ENCODE measurements at places on chromosomes 7 and 10.
A peak's percentile ranks its signal among the peaks of the same experiment; 100 is the strongest.

DNA sequence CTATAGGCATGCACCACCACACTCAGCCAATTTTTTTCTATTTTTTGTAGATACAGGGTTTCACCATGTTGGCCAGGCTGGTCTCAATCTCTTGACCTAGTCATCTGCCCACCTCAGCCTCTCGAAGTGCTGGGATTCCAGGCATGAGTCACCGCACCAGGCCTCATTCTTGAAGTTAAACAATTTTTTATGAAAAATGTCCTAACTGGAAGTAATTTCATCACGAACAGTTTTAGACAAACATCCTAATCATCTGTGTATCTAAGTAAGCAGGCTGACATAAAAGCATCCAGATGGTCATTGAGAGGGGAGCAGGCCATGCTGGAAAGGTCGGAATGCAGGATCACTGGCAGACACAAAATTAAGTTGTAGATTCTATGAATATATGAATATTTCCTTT is 269.1 kb downstream of the ZMYND11 start:
- DNase-seq, result no peak

- DNase-seq, result no peak
These were observed 282.6 kb upstream of the CACNA2D1 start for GRCh38 chr7:82726038-82726800.

DNA sequence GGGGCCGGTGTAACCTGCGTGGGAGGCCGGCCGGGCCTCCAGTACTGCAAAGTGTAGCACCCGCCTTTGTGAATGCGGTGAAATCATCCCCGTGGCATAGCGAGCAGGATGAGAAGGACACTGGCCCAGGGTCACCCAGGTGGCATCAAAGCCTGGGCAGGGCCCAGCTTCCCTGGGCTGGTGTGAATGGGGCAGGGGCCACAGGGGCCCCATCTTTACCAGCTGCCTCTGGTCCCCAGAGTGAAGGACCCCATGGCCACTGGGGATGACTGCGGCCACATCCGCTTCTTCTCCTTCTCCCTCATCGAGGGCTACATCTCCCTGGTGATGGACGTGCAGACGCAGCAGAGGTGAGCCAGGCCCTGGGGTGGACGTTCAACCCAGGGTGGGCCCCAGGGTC is 53.8 kb downstream of the RCC1L start:
- no peak for DNase-seq

DNA sequence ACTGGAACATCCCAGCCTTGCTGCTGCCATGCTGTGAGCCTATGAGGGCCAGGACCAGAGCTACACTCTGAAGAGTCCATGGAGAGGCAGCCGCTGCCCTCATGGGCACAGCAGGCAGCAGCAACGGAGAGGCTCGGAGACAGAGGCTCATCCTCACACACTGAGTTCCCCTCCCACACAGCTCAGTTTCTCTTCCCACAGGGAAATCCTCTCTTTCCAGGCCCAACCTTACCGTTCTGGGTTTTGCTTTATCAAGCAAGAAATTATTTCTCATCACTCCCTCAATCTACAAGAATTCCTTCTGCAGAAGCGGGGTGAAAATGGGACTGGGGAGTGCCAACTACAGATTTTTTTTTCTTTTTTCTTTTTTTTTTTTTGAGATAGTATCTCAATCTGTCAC is 36.6 kb downstream of the GOLGA7B start:
- no peak for DNase-seq

DNA sequence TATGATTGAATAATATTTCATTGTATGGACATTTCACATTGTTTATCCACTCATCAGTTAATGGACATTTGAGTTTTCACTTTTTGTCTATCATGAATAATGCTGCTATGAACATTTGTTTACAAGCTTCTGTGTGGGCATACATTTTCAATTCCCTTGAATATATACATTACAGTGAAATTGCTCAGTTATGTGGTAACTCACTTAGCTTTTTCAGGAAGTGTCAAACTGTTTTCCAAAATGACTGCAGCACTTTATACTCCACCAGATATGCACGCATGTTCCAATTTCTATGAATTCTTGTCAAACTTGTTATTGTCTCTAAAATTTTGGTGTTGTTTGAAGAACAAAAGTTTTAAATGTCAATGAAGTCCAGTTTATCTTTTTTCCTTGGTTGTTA is 401.2 kb downstream of the THSD7A start:
- DNase-seq, result peak; percentile 7

GRCh38 chr7:111240371-111240770 is 149.4 kb downstream of the LRRN3 start:
- DNase-seq, result no peak

DNA sequence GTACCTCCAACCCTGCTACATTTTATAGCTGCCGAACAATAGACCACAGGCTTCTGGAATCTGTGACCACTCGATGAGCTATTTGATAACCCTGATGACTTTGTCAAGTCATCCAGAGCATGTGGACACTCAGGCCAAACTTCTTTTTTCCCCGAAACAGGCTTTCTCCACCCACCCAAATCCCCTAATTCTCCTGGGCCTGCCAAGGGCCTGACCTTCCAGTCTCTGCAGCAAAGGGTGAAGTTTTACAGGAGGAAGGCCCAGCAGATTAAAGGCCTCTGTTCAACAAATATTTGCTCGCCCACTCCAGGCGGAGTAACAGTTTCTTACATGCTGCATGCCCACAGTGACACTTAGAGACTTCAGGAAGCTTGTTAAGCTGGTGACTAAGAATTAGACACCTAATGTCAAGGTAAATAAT is 2.0 kb downstream of the JCAD start:
- DNase-seq, result no peak

GRCh38 chr7:94295850-94296249 is 98.8 kb upstream of the COL1A2 start:
- DNase-seq, result no peak

GRCh38 chr7:78510580-78511188 is 712.1 kb downstream of the PHTF2 start:
- peak; percentile 64 for DNase-seq

DNA sequence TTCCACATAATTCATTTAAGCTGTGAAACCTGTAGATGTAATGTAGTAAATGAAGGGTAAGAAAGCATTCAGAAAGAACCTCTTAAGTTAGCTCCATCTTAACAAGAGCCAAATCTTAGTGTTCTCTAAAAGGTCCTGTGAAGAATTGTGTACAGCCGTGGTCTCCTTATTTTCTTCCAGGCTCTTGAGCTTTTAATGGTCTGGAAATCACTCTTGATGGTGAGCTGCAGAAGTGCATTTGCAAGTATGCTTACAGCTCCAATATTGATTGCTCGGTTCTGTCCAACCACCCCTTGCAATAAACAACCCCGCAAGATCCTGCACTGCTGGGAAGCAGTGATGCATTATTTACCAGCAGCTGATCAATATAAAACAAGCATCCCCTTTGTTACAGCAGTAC is 690.8 kb upstream of the FZD8 start:
- DNase-seq, result no peak

DNA sequence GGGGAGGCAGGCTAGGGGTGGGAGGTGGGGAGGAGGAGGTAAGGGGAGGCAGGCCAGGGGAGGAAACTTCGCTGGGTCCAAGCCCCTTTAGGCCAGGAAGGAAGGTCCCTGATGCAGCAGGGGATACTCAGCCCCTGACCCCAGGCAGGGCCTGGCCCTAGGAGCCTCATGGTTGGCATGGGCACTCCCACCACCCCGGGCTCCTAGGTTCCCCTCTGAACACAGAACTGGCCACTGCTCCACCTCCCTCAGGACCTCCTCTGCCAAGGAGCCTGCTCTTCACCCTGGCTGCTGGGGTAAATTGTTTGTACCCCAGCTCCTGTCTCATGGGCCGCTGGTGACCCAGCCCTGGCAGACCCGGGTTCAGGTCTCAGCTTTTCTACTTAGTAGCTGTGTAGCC is 25.8 kb upstream of the CHST15 start:
- no peak for DNase-seq

GRCh38 chr7:140888087-140888486 is 36.6 kb downstream of the BRAF start:
- no peak for DNase-seq

DNA sequence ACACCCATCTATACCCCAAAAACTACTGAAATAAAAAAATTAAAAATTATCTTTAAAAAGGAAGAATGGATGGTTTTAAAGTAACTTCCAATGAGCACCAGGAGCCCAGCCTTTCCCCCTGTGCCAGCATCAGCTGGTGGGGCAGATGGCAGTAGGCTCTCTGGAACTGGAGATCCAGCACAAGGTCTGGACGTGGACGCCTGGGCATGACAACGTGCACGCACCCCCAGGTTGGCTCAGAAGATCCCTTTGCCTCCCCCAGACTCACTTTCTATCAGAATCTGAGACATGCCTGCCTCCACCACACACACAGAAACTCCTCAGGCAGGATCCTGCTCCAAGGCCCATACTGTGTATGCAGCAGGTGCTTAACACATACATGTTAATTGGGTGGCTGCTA is 35.8 kb downstream of the TCERG1L start:
- DNase-seq, result no peak

DNA sequence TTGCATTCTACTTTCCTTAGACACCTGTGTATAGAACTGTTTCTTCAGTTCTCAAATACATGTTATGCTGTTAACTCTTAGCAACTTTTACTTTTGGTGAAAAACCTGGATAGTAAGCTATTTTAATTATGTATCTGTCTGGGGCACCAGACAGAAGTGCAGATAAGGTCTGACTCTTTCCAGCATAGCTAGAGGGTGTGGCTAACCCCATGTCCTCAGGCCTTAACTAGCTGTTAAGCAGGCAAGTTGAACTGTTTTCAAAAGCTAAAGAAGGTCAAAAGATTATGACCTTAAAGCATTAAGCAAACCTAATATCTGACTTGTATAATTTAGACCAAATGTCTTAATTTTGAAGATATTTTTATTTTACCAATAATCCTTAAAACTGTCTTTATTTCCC is 45.1 kb upstream of the INHBA start:
- peak; percentile 78 for DNase-seq

DNA sequence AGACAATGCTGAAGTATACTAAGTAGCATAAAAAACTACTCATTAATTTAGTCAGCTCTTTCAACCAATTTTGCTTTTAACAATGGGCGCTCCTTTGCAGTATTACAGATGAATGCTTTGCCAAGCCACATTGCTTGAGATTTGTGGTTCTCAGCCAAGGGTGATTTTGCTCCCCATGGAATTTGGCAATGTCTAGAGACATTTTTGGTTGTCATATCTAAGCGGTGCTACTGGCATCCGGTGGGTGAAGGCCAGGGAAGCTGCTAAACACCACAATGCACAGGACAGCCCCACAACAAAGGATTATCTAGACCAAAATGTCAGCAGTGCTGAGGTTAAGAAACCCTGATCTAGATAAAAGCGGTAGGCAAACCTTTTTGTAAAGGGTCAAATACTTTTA is 112.0 kb downstream of the UBE2H start:
- peak; percentile 45 for DNase-seq

GRCh38 chr10:114359041-114359952 is 45.0 kb downstream of the AFAP1L2 start:
- DNase-seq, result no peak

DNA sequence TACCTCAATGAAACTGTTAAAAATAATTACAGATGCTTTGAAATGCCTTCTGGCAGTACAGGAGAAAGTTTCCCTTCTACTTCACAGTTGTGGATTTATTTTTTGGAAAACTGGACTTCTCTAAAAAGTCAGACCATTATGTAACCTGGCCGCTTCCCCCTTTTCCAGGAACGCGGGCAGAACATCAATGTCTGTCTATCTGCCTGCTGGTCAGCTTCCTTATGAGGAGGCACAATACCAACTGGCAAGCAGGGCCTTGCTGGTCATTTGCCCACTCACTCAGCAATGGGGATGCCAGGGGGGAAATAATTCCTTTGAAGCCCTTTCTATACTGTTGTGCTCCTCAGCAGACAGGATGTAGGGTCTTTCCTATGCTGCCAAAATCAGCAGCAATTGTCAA is 22.5 kb upstream of the ADRB1 start:
- no peak for DNase-seq

- no peak for DNase-seq
These were observed 633.9 kb downstream of the ARL4A start for GRCh38 chr7:13321316-13321715.

- DNase-seq, result no peak
These were observed 359.8 kb upstream of the KLF6 start for GRCh38 chr10:4144817-4145216.

- DNase-seq, result no peak
These were observed 27.4 kb upstream of the SYPL1 start for GRCh38 chr7:106139265-106140251.

DNA sequence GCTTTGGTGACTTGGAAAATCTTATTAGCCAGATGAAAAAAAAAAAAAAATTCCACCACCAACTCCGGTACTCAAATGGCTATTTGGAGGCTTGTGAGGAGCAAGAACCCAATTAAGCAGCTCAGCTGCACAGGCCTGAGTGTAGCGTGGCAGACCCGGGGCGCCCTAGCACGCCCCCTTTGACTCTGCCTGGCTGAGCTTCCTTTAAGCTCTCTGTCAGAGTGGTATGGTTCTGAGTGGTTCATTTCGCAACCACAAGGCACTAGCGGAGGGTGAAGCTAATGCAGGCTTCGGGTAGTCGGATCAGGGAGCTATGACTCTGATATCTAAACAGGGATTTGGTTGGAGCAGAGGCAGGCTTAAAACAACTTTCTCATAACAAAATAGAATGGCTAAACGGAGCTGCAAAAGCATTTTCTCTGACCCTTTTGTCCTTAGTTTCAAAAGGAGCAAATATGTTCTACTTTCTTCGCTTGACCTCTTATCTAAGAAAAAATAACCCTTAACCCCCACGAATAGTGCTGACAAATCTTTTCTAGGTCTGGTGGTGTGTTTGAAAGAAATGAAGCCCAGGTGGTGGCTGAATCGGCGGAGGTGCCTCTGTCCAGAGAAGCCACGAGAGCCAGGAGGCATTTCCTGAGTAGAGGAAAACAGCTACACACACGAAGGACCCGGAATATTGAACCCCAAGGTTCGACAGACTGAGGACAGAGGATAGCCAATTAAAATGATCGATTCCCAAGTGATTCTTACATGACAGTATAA is 285.4 kb upstream of the GLI3 start:
- no peak for DNase-seq

GRCh38 chr10:100731407-100732240 is 13.8 kb upstream of the PAX2 start:
- no peak for DNase-seq

DNA sequence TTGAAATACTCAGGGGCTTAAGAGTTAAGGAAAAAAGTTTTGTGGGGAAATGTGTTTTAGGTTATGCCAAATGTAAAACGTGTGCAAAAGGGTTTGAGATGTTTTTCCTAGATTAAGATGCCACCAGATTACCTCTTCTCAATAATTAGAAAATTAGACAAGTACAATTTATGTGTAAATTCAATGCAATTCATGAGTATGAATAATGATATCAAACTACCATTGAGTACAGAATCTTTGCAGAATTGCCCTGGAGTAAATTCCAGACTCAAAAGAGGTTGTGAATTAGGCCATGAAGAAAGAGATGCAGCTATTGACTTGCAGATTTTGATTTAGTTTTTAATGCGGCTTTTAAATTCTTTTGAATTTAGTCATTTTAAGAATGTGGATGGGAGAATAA is 159.4 kb upstream of the INHBA start:
- no peak for DNase-seq

DNA sequence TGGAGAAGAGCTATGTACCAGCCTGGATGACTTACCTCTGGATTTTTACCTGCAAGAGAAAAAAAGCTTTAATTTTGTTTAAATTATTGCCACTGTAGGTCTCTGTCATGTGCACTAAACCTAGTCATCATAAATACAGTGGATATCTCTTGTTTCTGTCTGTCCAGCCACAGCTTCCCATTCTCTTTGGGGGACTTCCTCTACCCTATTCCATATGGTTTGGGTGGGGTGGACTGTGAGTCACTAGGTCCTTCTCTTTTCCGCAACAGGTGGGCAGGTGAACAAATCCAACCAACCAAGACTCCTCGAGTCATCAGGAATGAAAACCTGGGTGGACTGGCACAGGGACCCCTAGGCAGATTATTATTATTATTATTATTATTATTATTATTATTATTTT is 87.3 kb upstream of the CYTH3 start:
- peak; percentile 59 for DNase-seq
